ENCODE measurements at places on chromosomes 3 and 15.

DNA sequence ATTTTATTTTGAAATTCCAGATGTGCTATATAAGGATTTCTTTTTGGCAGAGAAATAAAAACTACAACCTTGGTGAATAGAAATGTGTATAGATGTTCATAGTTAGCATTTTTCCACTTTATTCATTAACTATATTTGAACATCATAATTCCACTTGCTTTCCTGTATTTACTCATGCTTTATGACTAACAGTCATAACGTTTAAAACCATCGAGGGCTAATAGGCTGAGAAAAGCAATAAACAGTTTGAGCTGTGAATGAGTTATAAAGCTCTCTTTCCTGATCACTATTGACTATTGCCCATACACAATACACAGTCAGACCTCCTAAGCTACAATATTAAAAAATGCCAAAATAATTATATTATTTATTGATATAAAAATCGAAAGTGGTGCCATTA lies 502.1 kb upstream of the RASGRP1 start:
- DNase-seq = no peak

DNA sequence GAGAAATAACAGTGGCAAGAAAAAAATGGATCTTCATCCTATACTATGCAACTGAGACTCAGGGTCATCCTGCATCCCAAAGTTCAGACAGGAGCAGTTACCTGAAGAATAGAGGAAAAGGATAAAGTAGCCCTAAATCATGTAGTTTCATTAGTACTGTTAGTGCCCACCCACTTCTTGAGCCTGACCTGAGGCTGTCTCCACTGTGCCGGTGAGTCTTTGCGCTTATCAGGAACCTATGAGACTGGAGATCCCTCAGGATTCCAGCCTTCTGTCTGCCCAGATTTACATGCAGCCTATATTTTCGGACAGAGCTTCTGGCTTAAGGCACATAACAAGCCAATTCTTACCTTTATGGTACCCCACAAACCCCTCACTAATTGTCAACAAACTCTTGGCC lies 791.6 kb downstream of the ROBO1 start:
- DNase-seq = no peak

- DNase-seq = no peak
Measured at GRCh38 chr3:94787066-94787465, 724.2 kb downstream of the NSUN3 start.

GRCh38 chr15:48596415-48596814 lies 49.1 kb downstream of the FBN1 start:
- DNase-seq = no peak

DNA sequence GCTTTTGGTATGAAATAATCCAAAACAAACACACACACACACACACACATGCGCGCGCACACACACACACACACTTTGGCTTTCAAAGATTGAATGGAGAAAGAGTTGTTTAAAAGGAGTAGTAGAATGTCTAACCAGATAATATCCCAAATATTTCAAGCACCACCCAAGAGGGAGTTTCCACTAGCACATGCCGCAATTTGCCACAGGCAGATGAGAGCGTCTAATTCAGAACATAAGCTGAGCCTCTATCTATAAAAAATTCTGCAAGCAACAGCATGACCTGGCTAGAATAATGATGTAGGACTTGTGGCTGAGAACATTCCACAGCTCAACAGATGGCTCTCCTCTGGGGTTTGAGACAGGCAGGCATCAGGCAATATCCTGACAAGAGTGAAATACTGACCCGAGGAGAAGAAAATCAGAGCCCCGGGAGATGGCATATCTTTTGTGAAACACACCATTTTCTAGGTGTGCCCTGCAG lies 302.5 kb upstream of the GADL1 start:
- DNase-seq = no peak

GRCh38 chr15:90294159-90294558 lies 28.7 kb downstream of the NGRN start:
- no peak for DNase-seq

All from stimulated activated naive CD4-positive, alpha-beta T cell (primary cell).